ENCODE measurements at places on chromosomes 2 and 18.

- no peak for DNase-seq
Observed at GRCh38 chr2:42809131-42809818, 16.9 kb upstream of the HAAO start.

- peak; percentile 52 for DNase-seq
Observed at GRCh38 chr2:153495725-153496124, 17.2 kb upstream of the RPRM start.

GRCh38 chr2:240628507-240628807 is 3.2 kb downstream of the GPR35 start:
- DNase-seq = no peak

DNA sequence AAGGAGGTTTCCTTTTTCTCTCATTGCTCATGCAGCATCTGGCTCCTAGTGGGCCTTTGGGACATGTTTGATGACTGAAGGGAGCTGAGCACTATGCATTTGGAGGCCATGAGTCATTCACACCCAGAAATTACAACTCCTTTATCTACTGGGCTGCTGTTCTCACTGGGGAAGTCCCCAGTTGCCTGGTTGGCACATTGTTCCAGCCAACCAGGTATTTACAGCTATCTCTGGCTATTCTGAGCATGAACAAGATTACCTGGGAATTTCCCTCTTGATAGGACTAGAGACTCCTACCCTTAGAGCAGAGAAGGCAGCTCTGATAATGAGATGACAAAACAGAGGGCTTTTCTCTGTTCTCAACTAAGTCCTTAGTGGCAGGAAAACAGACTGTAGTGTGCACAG is 206.5 kb downstream of the SETBP1 start:
- DNase-seq = peak; percentile 63

- no peak for DNase-seq
Observed at GRCh38 chr18:25067275-25068025, 284.5 kb downstream of the ZNF521 start.

DNA sequence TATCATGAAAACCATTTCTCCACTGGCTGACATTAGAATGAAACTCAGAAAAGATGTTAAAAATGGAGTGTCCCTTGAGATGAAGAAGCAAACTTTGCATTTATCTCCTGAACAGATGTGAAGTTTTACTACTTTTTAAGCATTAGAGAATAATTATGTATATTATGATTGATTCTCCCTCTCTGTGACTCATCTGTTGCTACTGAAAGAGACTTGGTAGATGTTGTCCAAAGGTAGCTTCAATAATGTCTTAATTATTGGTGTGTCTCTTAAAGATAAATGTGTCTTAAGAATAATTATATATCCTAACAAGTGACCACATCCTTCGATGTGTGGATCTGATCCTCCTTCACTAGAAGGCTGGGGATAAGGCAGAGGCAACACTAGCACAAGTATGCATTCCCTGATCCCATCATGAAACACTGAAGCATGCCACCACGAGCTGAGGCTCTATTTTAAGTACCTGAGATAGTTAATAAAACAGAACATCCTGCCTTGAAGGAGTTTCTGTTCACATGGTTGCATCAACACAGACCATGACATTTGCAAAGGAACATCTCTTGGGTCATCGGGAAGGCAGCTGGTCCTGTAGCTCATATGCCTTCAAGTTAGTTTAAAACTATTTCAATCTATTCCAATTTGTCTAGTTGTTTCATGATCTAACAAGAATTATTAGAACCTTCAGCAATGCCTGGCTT is 15.5 kb downstream of the RND3 start:
- DNase-seq = no peak

DNA sequence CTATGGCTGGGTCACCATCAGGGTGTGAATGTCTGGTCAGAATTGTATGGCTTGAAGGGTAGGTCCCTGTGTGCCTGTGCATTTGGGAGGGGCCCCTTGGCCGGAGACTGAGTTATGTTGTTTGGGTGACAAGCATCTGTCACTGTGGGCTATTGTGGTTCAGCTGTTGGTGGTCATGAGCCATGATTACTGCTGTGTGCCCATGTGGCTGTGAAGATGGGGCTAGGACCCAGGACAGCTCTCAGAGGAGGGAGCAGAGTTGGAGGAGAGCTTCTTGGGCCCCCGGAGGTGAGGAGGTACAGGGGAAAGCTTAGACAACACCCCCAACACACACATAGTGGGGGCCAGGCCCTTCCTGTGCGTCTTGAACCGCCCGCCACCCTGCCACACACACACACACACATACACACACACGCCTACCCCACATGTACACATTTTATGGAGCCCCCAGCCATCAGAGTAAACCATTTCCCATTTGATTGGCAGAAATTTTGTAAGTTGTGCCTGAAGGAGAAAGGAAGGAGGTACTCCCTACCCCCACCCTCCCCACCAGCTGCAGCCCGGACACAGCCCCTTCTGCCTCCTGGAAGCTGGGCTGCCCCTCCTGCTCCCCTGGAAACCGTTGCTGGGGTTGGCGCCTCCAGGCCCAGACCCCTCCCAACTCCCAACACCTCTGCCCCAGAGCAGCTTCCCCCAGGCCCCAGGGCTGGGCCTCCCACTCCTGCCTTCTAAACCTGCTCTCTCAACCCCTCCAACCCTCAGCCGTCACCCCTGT is 2.0 kb downstream of the GAREM2 start:
- no peak for DNase-seq

- no peak for DNase-seq
Observed at GRCh38 chr18:10239103-10239502, 215.3 kb upstream of the APCDD1 start.

- DNase-seq = peak; percentile 56
Observed at GRCh38 chr18:63578357-63578958, 8.7 kb upstream of the SERPINB13 start.

DNA sequence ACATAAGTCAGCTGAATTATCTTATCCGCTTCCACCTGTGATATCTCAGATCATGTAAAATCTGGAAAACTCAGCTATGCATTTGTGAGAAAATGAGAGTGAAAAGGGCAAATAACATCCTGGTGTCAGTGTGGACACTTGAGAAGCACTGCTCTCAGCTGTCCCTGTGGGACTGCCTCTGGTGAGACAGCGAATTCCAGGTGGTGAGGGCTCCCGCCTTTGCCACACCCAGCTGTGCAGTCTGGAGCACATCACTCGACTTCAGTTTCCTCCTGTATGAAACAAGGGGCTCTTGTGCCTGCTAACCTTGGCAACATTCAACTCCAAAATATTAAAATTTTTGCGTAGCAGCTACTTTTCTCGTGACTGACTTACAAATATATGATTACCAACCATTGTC is 194.9 kb upstream of the BOD1L2 start:
- DNase-seq = peak; percentile 22
